ENCODE measurements at places on chromosomes 1 and 21.

GRCh38 chr1:201496296-201496690, 10.6 kb downstream of the CSRP1 start:
- no peak for DNase-seq

DNA sequence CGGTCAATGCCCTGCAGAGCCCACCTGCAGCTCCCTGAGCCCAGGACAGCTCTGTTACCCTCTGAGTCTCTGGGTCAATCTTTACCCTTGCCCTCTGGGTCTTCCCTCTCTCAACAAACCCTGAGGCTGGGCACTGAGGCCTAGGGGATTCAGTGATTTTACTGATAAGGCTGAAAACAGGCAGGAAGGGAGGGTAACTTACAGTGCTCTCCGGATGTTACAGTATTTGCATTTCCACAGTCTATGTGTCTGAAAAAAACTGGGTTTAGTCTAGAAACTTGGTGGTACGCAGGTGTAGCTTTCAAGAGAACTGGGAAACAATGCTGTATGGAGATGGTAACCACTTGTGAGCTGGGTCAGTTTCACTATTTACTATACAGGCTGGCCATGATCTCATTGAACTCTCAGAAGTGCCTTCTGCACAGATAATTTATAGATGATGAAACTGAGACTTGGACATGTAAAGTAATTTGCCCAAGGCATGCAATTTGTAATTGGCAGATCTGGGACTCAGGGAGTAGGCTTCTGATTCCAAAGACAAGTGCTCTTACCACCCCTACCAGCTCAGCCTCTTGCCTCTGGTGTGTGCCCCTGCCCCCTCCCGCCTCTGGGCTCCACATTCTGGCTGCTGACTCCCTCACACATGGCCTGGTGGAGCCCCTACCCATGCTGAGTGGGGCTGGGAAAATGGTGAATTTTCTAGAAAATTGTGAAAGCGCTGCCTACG, 48.8 kb downstream of the TENT5C start:
- DNase-seq, result no peak

DNA sequence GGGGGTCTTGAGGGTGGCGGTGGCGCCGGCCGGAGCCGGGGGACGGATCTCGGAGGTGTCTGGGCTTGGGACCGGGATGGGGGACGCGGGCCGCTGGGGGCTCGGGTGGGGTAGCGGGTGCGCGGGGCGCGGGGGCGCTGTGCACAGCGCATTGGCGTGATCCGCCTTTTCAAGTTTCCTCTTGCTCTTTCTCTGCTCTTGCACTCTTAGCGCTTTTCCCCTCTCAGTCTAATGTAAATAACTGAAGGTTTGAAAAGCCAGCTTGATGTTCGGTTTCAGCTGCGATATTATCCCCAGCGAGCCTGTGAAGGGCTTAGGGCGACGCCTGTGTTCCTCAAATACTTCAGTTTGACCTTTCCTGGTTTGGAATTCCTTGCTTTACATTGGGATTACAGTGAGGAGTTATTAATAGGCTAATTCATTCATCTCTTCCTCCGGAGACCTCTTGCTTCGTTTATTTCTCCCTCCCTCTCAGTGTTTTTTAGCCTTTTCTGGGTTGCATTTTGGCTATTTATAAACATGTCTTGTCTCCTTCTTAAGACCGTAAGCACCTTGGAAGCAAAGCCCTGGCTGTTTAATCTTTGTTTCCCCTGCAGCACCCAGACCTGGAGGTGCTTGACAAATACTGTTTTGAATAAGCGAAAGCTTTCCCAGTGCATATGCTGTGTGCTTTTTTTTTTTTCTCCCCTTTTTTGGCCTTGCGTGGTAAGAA, 693 bp downstream of the RAB4A start:
- DNase-seq, result peak; percentile 60

- DNase-seq, result no peak
These were observed 10.2 kb upstream of the OTUD7B start for GRCh38 chr1:150020711-150021110.

DNA sequence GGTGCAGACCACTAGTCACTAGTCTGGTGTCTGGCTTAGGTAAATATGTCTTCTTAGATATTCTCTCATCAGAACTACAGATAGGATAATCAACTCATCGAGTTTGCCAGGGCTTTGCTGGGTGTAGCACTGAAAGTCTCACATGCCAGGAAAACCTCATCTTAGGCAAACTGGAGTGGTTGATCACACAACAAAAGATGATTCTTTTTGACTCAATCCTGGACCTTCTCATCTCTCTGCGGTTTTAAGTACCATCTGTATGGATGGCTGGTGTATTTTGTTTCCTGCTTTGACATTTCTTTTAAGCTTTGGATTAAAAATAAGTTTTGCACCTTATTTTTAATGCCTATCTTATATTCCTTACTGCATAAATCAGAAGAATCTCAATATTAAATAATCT, 11.3 kb downstream of the GBP2 start:
- DNase-seq, result no peak

DNA sequence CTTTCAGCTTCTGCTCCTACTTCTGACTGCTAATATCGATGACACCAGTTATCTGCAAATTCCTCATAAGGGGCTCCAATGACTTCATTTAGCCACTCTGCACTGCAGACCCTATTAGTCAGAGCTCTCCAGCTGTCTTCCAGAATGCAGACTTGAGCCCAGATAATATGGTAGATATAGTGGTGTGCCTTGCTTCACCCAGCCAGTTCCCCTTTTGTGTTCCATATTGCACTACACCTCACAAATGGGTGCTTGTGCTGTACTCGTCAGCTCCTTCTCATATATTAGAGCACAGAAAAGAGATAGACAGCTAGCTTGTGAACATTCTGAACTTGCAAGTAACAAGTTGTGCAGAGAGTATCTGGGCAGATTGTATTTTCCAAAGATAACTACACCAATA, 23.7 kb upstream of the COG2 start:
- DNase-seq, result no peak

DNA sequence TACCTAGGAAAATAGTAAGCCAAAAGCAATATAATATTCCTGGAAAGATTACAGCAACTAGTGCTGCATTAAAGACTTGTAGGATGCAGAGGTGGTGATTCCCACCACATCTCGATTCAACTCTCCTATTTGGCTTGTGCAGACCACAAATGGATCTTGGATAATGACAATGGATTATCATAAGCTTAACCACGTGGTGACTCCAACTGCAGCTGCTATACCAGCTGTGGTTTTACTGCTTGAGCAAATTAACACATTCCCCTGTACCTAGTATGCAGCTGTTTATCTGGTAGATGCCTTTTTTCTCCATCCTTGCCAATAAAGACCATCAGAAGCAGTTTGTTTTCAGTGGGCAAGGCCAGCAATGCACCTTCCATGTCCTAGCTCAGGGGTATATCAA, 542.7 kb upstream of the ADGRL4 start:
- DNase-seq, result no peak
